CD4-positive, alpha-beta T cell treated with Interferon gamma for 1 hour (primary cell): ENCODE measurements at places on chromosomes 16 and 17.

- DNase-seq = peak; percentile 11
Measured at GRCh38 chr16:19210968-19211367, 42.9 kb downstream of the SYT17 start.

GRCh38 chr16:22063888-22064467 lies 28.4 kb upstream of the VWA3A start:
- no peak for DNase-seq

GRCh38 chr16:68126395-68126794 lies 41.2 kb downstream of the NFATC3 start:
- no peak for DNase-seq

GRCh38 chr17:16881239-16881924 lies 90.5 kb downstream of the TNFRSF13B start:
- no peak for DNase-seq

GRCh38 chr16:11677959-11678881 lies 10.0 kb downstream of the SNN start:
- no peak for DNase-seq

DNA sequence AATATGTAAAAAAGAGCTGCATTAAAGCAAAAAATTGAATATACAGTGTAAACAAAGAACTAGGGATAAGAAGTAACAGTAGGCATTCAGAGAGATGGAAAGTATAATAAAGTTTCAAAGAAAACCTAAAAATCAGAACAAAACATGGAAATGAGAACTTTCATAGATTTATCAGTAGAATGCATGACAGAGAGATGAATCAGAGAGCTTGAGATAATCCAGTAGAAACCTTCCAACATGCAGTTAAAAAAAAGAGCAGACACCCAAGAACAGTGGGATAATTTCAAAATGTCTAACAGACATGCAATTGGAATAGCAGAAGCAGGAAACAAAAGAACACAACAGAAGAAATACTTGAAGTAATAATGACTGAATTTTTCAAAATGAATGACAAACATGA lies 1384.2 kb downstream of the CDH11 start:
- DNase-seq = no peak

- no peak for DNase-seq
Measured at GRCh38 chr16:30747331-30747730, 894 bp upstream of the PHKG2 start.

GRCh38 chr16:11743308-11744074 lies 834 bp upstream of the TXNDC11 start:
- peak; percentile 79 for DNase-seq

GRCh38 chr17:11980813-11981212 lies 16.5 kb downstream of the ZNF18 start:
- no peak for DNase-seq

DNA sequence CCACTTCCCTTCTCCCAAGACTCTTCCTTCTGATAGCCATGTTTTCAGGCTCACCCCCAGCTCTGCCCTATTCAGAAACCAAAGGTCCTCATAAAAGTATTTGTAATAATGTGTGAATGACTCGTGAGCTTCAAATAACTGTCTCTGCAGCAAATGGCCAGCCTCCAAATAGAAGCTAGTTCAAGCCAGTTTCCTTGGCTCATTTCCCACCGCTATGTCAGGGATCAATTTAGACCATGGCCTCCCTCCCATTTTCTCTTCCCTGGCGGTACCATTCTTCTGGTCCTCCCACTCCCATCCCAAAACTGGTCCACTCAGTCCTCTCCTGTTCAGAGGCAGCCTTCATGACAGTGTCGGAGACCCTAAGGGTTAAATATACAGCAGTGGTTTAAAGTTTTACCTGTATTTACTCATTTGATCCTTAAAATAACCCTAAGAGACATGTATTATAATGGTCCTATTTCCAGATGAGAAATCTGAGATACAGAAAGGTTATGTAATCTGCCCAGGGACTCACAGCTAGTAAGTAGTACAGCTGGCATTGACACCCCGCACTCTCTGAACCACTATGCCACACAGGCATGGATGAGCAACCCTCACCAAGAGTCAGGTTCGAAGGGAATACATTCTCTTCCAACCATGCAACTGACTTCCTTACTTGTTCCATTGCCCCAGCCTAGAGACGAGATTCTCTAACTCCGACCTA lies 42.9 kb downstream of the GAS7 start:
- no peak for DNase-seq

DNA sequence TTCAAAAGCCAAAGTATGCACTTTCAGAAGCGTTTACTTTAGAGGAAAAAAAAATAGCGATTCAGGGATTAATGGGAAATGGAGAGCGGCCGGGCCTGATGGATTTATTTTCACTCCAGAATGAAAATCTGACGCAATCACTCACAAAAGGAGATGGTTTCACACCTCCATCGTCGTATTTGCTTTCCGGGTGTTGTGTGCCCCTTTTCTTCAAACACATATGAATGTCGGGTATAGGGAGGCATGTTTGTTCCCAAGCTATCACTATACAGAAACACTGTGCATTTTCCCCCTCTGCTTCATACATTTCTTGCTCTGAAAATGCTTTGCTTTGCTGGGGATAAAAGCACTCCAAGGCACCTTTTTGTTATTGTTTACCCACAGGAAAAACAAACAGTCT lies 562.2 kb upstream of the ZFHX3 start:
- no peak for DNase-seq

DNA sequence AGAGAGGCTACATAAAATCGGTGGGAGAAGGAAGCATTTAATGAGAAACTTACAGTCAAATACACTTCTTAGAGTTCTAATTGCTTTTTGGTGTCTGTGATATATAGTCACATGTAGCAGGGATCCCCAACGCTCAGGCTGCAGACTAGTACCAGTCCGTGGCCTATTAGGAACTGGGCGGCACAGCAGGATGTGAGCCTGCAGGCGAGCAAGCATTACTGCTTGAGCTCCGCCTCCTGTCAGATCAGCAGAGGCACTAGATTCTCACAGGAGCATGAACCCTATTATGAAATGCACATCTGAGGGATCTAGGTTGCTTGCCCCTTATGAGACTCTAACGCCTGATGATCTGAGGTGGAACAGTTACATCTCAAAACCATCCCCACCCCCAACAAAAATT lies 158.5 kb downstream of the TANC2 start:
- no peak for DNase-seq

- DNase-seq = no peak
Measured at GRCh38 chr17:81039854-81040758, 5.2 kb downstream of the BAIAP2 start.

DNA sequence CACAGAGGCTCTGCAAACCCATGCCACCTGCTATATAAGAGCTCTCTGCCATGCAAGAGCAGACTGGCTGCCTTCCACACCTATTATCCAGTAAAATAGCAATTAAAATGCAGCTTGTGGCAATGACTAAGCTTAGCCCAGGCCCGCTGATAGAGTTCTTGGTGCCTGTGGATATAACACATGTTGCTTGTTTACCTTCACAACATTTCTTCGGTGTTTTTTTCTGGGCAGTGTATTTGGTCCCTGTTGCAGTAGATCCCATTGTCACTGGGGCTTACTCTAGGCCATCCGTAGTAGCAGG lies 63.5 kb downstream of the SPECC1 start:
- DNase-seq = no peak

GRCh38 chr16:70152578-70153302 lies 20.8 kb upstream of the CLEC18C start:
- no peak for DNase-seq

GRCh38 chr16:67942200-67942509 lies 1.8 kb downstream of the LCAT start:
- DNase-seq = peak; percentile 9

DNA sequence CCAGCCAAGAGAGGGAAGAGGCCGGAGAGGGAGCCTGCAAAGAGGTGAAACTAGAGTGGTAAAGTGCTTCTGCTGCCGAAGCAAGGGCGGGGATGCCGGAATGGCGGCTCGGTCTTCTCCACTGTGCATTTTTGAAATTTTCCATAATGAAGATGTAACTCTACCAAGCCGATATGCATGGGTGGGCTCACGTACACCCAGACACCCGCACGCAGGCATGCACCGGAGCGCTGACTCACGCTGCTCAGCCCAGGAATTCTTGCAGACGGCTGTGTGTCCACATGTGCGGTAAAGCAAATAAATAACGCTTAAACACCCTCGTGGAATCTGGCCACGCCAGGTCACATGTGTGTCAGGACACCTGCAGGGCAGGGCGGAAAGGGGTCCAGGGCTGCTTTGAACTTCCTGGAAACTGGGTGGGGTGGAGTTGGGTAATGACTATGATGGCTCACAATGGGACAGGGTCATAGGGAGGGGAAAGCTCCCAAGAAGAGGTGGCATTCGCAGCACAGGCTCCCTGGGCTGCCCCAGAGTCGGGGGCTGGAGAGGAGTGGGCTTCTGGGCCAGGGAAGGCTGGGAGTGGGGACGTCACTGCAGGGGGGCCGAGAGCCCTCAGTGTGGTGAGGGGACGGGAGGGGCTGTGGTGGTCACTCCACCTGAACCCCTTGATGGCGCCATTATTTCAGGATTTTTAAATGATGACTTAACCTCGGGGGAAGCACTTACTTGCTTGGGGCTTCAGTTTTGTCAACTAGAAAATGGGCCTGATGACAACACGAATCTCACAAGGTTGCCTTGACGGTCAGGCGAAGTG lies 265.5 kb downstream of the PARN start:
- DNase-seq = no peak

DNA sequence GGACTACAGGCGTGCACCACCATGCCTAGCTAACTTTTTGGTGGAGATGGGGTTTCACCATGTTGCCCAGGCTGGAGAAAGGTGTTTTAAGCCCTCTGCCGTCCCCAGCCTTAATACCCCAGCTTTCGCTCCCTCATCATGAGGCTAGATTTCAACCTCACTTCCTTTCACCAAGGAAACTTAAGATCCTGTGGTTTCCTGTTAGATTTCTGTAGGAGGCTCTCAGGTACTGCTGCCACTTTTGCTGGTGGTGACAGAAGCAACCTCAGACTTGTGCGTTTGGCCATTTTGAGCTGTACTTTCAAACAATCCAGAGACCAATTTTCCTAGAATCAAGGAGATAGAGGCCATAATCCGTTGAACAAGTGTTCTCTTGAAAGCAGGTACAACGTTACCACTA lies 36.2 kb downstream of the MPHOSPH6 start:
- DNase-seq = no peak

DNA sequence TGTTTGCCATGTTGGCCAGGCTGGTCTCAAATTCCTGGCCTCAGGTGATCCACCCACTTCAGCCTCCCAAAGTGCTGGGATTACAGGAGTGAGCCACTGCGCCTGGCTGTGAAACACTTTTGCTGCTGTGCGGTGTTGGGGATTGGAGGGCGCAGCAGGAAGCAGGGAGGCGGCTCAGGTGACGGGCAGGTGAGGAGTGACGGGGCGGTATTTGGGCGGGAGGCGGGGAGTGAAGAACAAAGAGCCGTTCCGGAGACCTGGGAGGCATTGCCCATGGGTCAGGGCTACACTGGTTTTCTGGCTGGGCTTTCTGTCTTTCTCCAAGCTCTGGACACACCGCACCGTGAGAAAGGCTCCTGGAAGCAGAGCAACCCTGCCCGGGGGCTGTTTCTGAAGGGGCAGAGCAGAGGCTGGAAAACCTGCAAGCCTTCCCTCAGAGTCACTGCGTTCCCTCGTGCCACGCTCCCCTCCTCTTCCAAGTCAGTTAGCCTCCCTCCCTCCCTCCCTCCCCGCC lies 22.1 kb downstream of the CRISPLD2 start:
- DNase-seq = no peak

GRCh38 chr17:51427323-51427811 lies 167.0 kb downstream of the UTP18 start:
- DNase-seq = peak; percentile 49

- no peak for DNase-seq
Measured at GRCh38 chr16:9713156-9713555, 469.1 kb downstream of the GRIN2A start.

GRCh38 chr16:87560428-87561199 lies 41.7 kb upstream of the JPH3 start:
- DNase-seq = peak; percentile 10

DNA sequence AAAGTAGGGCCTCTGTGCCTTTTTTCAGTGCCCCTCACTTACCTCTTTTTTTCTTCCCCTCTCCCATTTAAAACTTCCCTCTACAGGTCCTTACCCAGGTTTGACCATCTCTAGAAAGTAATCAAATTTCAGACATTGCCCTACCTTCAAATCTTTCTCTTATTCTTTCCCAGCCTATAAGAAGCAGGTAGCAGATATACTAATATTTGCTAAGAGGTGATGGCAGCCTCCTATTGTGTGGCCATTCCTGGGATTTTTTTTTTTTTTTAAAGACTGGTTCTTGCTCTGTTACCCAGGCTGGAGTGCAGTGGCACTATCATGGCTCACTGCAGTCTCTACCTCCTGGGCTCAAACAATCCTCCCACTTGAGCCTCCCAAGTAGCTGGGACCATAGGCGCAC lies 111.1 kb upstream of the HAS3 start:
- DNase-seq = no peak

DNA sequence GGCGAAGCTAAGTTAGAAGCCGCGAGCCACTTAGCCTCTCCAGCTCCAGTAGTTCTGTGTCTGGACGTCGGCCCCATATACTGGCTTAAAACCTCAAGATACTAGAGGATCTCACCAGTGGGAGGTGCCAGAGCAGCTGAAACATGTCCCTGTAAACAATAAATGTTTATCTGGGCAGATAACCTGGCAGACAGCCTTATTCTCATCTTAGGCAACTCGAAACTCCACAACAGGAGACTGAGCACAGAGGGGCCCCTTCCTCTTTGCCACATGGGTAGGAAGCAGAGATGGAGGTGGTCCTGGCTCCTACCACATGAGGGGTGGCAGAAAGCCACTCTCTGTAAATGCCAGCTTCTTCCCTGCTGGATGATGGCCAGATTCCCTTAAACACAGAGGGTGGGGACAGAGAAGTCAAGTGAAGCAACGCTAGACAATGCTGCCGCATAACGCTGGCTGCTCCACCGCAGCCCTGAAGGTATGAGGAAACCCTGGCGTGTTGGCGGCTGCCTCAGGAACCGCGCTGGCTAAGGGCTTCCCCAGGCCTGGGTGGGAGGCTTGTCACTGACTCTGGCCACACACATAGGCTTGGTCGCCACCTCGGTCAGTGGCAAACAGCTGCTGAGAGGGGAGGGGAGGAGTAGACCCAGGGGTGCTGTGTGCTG lies 67.9 kb downstream of the HIC1 start:
- DNase-seq = peak; percentile 22

- no peak for DNase-seq
Measured at GRCh38 chr16:14172200-14172809, 101.2 kb downstream of the MRTFB start.

DNA sequence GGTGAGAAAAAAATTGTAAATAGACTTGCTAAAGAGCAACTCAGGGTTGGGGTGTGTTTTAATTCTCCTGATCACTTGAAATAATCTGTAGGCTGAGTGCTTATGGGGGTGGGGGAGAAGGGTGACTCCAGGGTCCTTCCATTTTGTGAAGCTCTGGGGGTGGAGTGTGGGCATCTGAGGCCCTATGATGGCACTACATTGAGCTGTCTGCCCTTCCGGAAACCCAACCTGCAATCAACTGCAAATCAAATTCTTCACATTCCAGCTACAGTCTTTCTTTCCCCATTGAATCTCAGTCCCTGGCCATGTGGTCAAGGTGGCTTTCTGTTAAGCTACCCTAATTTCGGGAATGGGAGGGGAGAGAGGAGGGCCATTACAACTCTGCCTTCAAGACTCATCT lies 6.0 kb upstream of the CDC6 start:
- DNase-seq = no peak

GRCh38 chr17:44213403-44214229 lies 5.9 kb downstream of the UBTF start:
- no peak for DNase-seq
